ENCODE measurements at places on chromosomes 2 and 18. TPM values are rescaled to one million over a fixed set of nuclear protein-coding genes. Genes with fewer than 3 reads are reported as not detected.

The MGAT4A gene
- 72.0 TPM for total RNA-seq

The GFPT1 gene
- 21.7 TPM for total RNA-seq

The SLC14A1 gene
- 14.8 TPM for total RNA-seq

The MALL gene
- not detected for total RNA-seq

The GYPC gene
- 87.6 TPM for total RNA-seq

The SOX11 gene
- not detected for total RNA-seq

The CCDC178 gene
- not detected for total RNA-seq

The NMS gene
- not detected for total RNA-seq

The FAM110C gene
- total RNA-seq = 0.37 TPM

The IL36B gene
- not detected for total RNA-seq

The MAP3K2 gene
- total RNA-seq = 56.9 TPM

- no peaks in the 10 kb centered on the region for H3K27me3 ChIP-seq
- no peak overlapping the region for H3K4me3 ChIP-seq
- H3K27ac ChIP-seq = no peak overlapping the region
- no peak for DNase-seq
- H3K36me3 ChIP-seq = no peaks in the 10 kb centered on the region
These were observed 116.0 kb downstream of the ABCA12 start for GRCh38 chr2:215022418-215022817.

- no peak overlapping the region for H3K27ac ChIP-seq
- peaks cover 19% of the 10 kb centered on the region for H3K4me1 ChIP-seq
- peaks cover 34% of the 10 kb centered on the region for H3K36me3 ChIP-seq
These were observed 2.8 kb upstream of the CENPA start for GRCh38 chr2:26782876-26783704.

- peaks cover 21% of the 10 kb centered on the region for H3K36me3 ChIP-seq
- DNase-seq = peak; percentile 45
- H3K4me1 ChIP-seq = peaks cover 57% of the 10 kb centered on the region
- H3K27me3 ChIP-seq = peaks cover 8% of the 10 kb centered on the region
- H3K27ac ChIP-seq = peak overlapping the region; percentile 78
- H3K4me3 ChIP-seq = no peak overlapping the region
These were observed 93.1 kb downstream of the TNFRSF11A start for GRCh38 chr18:62418258-62418657.

- no peak for DNase-seq
- no peaks in the 10 kb centered on the region for H3K27me3 ChIP-seq
- no peaks in the 10 kb centered on the region for H3K4me1 ChIP-seq
- no peak overlapping the region for H3K27ac ChIP-seq
- no peak overlapping the region for H3K4me3 ChIP-seq
These were observed 57.7 kb downstream of the CCDC93 start for GRCh38 chr2:117956036-117956796.

GRCh38 chr2:108918941-108919341 is 70.1 kb downstream of the EDAR start:
- H3K27ac ChIP-seq = no peak overlapping the region
- no peaks in the 10 kb centered on the region for H3K4me1 ChIP-seq
- H3K27me3 ChIP-seq = no peaks in the 10 kb centered on the region
- H3K4me3 ChIP-seq = no peak overlapping the region

DNA sequence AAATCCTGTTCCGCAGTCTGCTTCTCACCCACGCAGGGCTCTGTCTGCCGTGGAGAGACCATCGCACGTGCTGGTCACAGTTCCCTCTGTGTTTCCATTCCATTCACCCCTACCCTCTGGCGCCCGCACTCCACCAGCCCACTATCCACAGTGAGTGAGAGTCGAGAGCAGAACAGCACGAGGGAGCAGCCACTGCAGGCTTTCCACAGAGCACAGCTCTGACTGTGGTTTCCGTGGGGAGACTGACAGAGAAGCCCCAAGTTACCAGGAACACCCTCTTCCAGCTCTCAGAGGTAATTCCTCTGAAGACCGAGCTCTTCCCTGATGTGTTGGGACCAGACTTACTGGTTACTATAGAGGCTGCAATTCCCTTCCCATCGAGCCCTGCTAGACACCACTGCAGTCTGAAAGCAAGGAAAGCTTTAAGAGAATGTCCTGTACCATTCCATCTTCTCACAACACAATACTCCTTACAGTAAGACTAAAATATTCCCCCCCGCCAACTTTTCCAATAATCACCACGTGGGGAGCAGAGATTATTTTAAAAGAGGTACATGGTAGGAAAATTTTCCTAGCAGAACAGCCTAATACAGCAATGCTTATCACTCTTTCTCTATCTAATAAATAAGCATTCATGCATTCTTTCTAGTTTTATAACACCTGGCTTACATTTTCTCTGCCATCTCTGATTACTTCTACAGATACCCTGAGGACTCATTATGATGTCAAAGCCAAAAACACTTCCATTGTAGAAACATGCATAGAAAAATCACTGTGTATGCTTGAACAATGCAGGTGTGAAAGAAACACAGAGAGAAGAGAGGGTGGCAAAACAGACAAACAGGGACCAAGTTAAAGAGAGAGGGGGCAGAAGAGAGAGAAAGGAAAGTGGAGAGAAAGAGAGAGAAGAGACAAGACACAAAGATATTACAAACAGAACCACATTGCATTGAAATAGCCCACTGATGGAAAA is 4.7 kb downstream of the MYT1L start:
- DNase-seq = no peak
- no peaks in the 10 kb centered on the region for H3K36me3 ChIP-seq
- H3K27ac ChIP-seq = no peak overlapping the region
- no peaks in the 10 kb centered on the region for H3K4me1 ChIP-seq

- peaks cover 42% of the 10 kb centered on the region for H3K27me3 ChIP-seq
- H3K4me3 ChIP-seq = no peak overlapping the region
- no peak overlapping the region for H3K27ac ChIP-seq
- peaks cover 6% of the 10 kb centered on the region for H3K4me1 ChIP-seq
- H3K36me3 ChIP-seq = peaks cover 2% of the 10 kb centered on the region
- DNase-seq = no peak
These were observed 734 bp downstream of the KCNG2 start for GRCh38 chr18:79798346-79798998.

- H3K27me3 ChIP-seq = peaks cover 91% of the 10 kb centered on the region
- peaks cover 12% of the 10 kb centered on the region for H3K36me3 ChIP-seq
- H3K4me3 ChIP-seq = no peak overlapping the region
- DNase-seq = no peak
These were observed 1.8 kb downstream of the ONECUT2 start for GRCh38 chr18:57436965-57437333.

GRCh38 chr2:69701100-69701945 is 40.6 kb upstream of the ANXA4 start:
- no peaks in the 10 kb centered on the region for H3K36me3 ChIP-seq
- H3K27ac ChIP-seq = no peak overlapping the region
- H3K4me1 ChIP-seq = peaks cover 2% of the 10 kb centered on the region
- no peak for DNase-seq
- no peaks in the 10 kb centered on the region for H3K27me3 ChIP-seq

- H3K4me1 ChIP-seq = peaks cover 37% of the 10 kb centered on the region
- H3K27ac ChIP-seq = peak overlapping the region; percentile 87
- no peaks in the 10 kb centered on the region for H3K27me3 ChIP-seq
These were observed 467 bp downstream of the PUM2 start for GRCh38 chr2:20350041-20350712.

GRCh38 chr2:150138587-150138986 is 348.9 kb downstream of the RND3 start:
- no peak overlapping the region for H3K4me3 ChIP-seq
- no peak for DNase-seq
- H3K4me1 ChIP-seq = peaks cover 2% of the 10 kb centered on the region
- no peaks in the 10 kb centered on the region for H3K36me3 ChIP-seq
- H3K27ac ChIP-seq = no peak overlapping the region
- no peaks in the 10 kb centered on the region for H3K27me3 ChIP-seq

DNA sequence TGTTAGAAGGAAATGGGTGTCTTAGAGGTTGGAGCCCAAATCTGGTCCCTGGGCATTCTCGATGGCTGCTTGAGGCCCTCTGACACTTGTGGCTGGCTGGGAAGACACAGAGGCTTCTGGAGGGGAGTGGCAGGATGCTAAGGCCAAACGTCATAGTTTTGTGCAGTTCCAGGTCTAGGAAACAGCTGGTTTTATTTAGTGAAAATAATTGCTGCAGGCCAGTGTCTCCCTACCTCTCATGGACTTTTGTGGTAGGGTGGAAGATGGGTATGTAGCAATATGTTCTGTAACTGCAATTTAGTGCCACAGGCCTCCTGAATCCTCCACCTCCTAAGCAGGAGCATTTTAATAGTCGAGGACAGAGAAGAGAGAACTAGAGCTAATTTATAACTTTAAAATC is 32.2 kb upstream of the SPRED2 start:
- no peaks in the 10 kb centered on the region for H3K4me1 ChIP-seq
- no peak for DNase-seq
- H3K36me3 ChIP-seq = no peaks in the 10 kb centered on the region
- no peak overlapping the region for H3K27ac ChIP-seq

- H3K36me3 ChIP-seq = no peaks in the 10 kb centered on the region
- DNase-seq = no peak
- H3K4me1 ChIP-seq = no peaks in the 10 kb centered on the region
- H3K4me3 ChIP-seq = no peak overlapping the region
- no peak overlapping the region for H3K27ac ChIP-seq
These were observed 250.0 kb downstream of the SMAD2 start for GRCh38 chr18:47680488-47680887.

DNA sequence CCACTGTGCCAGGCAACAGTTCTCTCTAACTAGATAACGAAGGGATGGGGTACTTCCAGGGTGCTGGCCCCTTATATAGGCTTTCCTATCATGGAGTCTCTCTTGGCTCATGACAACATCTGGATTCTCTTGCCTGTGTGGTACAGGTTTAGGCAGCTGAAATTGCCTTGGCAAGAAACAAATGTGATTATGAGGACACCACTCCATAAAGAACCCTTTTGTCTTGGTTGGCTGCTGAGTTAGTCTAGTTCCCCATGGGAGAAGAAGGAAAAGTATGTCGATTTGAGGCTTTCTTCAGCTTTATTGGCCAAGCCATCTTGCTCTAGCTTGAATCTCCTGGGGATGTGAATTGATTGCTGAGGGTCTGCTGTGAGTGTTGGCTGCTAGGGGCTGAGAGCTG is 76.3 kb upstream of the ZCCHC2 start:
- no peak overlapping the region for H3K4me3 ChIP-seq
- peaks cover 2% of the 10 kb centered on the region for H3K36me3 ChIP-seq

DNA sequence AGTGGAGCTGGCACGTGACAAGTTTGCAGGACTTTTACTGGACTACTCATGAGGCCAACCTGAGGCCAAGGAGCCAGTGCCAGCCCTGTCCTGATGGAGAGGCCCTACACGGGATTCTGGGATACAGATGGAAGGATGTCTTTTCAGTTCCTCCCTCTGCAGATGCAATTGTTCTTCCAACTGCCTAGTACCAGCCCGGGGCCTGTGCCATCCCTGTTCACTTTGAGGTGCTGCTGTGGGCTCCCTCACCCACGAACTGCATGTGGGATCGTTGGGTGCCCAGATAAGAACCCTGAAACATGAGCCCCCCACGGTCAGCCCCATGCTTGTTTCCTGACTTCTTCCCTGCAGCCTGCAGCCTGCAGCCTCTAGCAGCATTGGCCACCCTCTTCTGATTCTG is 25.3 kb upstream of the LAPTM4A start:
- no peak overlapping the region for H3K27ac ChIP-seq
- DNase-seq = no peak
- no peaks in the 10 kb centered on the region for H3K4me1 ChIP-seq

GRCh38 chr2:114089636-114090319 is 199.9 kb downstream of the ACTR3 start:
- H3K4me3 ChIP-seq = no peak overlapping the region
- H3K4me1 ChIP-seq = no peaks in the 10 kb centered on the region
- peaks cover 5% of the 10 kb centered on the region for H3K27me3 ChIP-seq
- no peaks in the 10 kb centered on the region for H3K36me3 ChIP-seq

DNA sequence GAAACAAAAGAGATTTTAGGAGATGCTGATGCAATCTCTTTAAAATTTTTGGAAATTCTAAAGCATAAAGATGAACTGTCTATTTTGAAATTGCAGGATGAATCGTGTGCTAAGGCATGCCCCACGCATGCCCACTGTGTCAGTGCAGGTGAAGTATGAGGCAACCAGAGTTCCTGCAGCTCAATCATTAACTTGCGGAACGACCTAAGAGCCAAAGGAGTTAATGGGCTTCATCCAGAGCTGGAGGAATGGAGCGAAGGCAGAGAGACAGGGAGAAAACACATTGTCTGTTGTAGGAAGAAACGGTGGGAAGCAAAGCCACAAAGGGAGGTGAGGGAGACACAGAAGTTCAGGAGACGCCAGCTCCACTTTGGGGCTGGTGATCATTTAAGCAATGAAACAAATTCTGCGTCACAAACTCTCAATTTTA is 265.2 kb downstream of the CCDC85A start:
- no peaks in the 10 kb centered on the region for H3K4me1 ChIP-seq
- no peak overlapping the region for H3K4me3 ChIP-seq
- no peaks in the 10 kb centered on the region for H3K27me3 ChIP-seq
- H3K27ac ChIP-seq = no peak overlapping the region

DNA sequence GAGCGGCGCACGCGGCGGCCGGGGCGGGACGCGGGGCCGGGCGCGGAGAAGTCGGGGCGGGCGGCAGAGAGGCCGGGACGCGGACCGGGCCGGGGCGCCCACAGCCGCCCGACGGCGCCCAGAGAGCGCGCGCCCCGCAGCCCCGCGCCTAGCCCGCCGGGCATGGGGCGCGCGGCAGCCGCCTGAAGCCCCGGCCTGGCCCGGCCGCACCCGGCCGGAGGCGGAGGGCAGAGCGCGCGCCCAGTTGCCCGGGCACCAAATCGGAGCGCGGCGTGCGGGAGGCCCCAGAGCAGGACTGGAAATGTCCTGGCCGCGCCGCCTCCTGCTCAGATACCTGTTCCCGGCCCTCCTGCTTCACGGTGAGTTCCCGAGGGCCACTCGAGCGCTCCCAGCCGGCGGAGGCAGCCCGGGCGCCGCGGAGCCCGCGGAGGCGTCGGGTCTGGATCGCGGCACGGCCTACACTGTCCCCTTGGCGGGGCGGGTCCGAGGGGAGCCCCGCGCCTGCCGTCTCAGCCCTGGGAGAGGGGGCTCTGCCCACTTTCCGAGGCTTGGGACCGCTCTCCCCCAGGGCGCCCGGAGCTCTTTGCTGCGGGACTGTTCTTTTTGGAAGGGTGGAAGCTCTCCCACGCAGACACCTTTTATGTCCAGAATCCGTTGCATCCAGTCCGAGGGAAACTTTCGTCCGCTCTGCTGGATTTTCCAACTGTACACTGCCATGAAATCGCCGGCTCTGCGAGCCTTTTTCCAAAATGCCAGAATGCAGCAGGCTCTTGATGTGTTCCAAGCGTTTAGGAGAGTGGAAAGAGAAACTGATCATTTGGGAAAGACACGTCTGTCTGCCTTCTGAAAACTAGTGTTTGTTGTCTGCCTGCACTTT is 484 bp downstream of the APCDD1 start:
- H3K36me3 ChIP-seq = no peaks in the 10 kb centered on the region
- peaks cover 4% of the 10 kb centered on the region for H3K4me1 ChIP-seq
- H3K27me3 ChIP-seq = peaks cover 69% of the 10 kb centered on the region
- no peak overlapping the region for H3K27ac ChIP-seq

DNA sequence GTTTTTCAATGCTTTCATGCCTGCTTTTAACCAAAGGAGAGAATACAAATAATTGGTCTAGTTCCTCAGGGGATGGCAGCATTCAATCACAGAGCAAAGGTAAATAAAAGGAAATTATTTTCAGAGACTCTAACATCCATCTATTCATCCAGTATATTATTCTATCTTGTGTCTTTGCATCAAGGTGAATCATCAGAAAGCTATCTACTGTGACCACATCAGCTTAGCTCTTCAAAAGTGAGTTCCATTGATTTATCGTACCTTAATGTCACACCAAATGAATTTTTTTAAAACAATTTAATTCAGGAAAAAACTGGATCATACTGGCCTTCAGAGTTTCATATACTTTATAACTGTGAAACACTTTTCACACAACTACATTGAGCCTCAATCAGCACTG is 66.1 kb downstream of the CHN1 start:
- H3K36me3 ChIP-seq = no peaks in the 10 kb centered on the region
- no peaks in the 10 kb centered on the region for H3K27me3 ChIP-seq
- no peak overlapping the region for H3K27ac ChIP-seq
